Frontal cortex (tissue), 4 donors: ENCODE measurements at places on chromosomes 13 and 19. TPM values are rescaled to one million over a fixed set of nuclear protein-coding genes. Genes with fewer than 3 reads are reported as not detected.
A peak's percentile ranks its signal among the peaks of the same experiment; 100 is the strongest.

GIPR gene
- 0.41 TPM for total RNA-seq

ZNF675 gene
- total RNA-seq = 70.9 TPM

NRTN gene
- not detected for total RNA-seq

THSD1 gene
- total RNA-seq = 12.2 TPM

SHANK1 gene
- total RNA-seq = 18.3 TPM

RASIP1 gene
- 2.9 TPM for total RNA-seq

TEAD2 gene
- total RNA-seq = 5.3 TPM

IGSF23 gene
- total RNA-seq = not detected

MBD3L3 gene
- total RNA-seq = not detected

CGB5 gene
- total RNA-seq = not detected

S1PR5 gene
- total RNA-seq = 0.41 TPM

OR7C1 gene
- not detected for total RNA-seq

CD22 gene
- total RNA-seq = not detected

CASP14 gene
- total RNA-seq = not detected

DNA sequence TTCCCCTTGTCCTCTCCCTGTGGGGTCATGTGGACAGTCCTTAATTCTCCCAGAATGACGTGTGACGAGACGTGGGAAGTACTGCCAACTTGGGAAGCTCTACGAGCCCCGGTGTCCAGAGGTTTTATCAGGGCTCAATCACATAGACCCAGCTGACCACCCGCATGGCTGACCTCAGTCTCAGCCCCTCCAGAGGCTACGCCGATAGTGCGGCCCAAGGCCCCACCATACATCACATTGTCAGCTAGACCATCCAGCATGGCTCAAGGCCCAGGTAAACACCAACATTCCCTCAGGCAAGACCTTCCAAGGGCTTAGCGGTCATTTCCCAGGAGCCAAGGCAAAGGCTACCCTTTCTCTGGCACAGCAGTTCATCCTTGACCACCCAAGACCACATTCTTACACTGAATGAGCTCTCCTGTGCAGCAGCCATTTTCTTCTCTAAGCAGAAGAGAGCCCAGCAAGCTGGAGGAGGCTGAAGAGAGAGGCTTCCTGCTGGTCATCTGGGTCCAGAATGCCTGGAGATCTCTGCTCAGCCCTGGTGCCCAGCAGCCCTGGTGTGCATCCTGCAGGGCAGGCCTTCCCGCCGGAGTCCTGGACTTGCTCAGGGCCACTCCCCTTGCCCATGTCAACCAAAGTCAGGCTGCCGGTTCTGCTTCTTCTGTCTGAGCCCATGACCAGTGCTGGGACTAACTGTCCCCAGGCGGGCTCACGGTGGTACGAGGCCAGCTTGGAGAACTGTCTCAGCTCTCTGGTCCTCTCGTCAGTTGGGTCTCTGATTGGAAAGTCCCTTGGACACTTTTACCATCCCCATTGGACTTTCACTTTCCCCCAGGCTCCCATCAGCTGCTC, 7.9 kb upstream of the F10 start:
- DNase-seq = no peak

DNA sequence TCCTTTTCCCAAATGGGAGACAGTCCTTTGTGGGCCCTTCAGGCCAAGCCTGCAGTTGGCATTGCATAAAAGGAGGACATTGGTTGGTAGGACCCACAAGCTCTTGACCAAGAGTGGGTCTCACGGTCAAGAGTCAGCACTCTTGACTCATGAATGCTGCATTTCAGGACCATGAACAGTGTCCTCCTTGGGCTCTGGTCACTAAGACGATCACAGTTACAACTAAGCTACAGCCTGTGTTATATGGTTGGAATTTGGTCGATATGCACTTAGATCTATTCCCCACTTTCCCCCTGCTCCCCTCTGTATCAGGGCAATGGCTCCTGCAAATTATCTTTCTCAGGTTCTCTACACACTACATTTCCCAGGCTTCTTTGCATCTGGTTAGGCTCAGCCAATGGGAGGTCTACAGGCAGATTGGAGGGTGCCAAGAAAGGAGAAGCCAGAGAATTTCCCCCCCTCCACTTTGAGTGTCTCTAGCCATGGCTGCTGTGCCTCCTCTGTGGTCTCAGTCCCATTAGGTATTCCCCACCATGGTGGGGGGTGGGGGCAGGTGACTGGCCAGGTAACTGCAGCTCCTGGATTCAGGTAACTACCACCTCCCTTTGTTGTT, 3.1 kb upstream of the OLFM2 start:
- DNase-seq = no peak

GRCh38 chr19:34671972-34672371, 5.0 kb downstream of the SCGB2B2 start:
- no peak for DNase-seq

- DNase-seq = no peak
Measured at GRCh38 chr19:46181388-46181779, 33.3 kb downstream of the IGFL2 start.

GRCh38 chr19:1566392-1567115, 1.6 kb downstream of the MEX3D start:
- peak; percentile 93 for DNase-seq

- no peak for DNase-seq
Measured at GRCh38 chr13:46748300-46748699, 48.7 kb downstream of the ESD start.

DNA sequence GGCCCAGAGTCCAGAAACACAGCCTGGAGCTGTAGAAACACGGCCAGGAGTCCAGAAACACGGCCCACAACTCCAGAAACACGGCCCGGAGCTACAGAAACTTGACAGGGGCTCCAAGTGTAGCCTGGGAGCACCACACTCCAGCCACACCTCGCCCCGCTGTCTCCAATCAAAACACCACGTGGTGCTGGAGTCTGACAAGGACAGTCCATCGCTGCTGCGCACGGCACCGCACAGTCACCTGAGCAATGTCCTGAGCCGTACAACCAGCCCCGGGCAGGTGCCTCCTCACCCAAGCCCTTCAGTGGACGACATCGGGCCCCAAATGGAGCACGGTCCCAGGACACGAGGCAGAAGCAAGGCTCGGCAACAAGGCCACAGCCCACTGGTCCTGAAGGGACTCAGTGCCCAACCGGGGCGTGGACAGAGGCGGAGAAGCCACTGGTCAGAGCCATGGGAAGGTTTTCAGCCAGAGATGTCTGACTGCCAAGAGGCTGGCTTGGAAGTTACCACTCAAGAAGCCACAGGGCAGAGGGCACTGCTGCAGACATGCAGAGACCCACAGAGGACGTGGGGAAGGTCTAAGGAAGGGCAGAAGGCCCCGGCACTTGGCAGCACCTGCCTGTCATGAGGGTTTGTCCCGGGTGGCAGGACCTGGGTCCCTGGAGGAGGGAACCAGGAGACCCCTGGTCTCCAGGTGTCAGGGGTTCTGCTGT, 19.7 kb upstream of the PLPP2 start:
- no peak for DNase-seq

DNA sequence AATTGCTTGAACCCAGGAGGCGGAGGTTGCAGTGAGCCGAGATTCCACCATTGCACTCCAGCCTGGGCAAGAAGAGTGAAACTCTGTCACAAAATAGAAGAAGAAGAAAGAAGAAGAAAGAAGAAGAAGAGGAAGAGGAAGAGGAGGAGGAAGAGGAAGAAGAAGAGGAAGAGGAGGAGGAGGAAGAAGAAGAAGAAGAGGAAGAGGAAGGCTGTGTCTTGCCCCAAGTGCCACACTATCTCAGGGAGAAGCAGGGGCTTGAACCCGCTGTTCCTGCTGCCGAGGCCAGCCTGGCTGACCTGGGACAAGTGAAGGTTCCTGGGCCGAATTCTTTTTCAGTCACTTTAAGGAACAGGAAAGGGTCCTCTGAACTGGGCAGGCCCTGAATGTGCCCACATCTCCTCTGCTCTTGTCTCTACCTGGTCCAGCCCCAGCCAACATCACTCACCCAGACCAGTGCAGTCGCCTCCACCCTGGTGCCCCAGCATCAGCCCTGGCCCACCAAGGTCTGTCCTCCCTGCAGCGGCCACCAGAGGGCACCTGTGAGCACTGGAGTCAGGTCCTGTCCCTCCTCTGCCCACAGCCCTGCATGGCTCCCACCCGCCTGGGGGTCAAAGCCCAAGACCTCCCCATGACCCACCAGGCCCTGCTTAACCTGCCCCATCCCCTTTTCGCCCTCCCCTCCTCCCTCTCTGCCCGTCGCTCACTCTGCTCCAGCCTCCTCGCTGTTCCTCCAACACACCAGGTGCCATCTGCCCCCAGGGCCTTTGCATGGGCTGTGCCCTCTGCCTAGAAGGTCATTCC, 20.0 kb downstream of the TICAM1 start:
- DNase-seq = peak; percentile 67

GRCh38 chr13:50126263-50126992, 111.2 kb downstream of the KCNRG start:
- DNase-seq = no peak

DNA sequence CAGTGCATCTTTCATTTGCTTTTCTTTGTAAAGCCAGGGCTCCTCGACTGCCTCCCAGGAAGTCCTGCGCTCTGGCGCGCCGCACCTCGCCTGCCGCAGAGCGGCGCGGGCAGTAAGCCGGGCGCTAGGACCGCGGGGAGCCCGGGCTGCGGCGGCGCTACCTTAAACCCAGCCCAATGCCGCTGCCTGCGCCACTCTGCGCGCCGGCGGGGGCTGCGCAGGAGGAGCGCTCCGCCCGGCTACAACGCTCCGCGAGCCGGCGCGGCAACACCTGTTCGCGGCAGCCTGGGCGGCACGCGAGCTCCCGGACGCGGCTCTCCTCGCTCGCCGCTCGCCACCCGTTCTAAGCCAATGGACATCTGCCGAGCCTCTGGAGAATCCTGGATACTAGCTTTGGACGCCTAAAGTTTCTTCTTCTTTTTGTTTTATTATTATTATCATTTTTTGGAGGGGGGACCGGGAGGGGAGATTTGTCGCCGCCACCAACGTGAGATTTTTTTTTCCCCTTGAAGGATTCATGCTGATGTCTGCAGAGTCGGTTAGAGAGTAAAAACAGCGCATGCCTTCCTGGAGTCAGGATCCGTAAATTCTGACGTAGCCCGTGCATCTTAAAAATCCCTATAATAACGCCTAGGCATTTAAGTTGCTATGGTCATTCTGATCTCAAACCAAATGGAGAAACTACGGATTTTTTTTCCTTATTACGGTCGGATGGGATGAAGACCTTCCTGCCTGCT, at the start of gene FGF9:
TSS of gene FGF9 (plus strand) at position 191 of the 737 bp plus-strand sequence. CDS start 840 bp downstream, outside the sequence.
- peak; percentile 85 for DNase-seq

DNA sequence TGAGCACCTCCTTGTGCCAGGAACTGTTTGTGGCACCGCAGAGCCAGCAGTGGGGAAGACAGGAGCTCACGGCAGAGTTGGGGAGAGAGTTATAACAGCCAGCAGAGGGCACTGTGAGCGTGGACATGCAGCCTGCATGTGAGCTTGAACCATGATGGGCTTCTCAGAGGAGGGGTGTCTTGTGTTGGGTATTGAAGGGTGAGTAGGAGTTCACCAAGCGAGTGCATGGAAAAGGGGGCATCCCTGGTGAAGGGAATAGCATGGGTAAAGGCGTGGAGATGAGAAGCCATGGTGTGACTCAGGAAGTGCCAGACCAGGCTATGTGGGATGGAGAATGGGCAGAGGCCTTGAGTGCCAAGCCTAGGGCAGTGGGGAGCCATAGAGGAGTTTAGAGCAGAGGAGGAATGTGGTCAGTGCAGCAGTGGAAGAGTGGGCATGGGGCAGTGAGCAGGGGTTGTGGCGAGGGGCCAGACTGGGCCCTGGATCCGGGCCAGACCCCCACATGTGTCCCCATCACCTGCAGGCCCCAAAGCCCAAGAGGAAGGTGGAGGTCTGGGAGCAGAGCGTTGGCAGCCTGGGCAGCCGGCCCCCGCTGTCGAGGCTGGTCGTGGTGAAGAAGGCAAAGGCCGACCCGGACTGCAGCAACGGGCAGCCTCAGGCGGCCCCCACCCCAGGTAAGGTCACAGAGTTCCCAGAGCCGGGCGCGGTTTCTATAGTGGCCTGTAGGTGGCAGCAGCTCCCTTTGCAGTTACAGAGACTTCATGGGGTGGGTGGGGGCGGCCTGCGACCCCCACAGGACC, 11.8 kb upstream of the SHD start:
- DNase-seq = peak; percentile 66

GRCh38 chr19:55005684-55006488, 32.2 kb downstream of the GP6 start:
- peak; percentile 44 for DNase-seq

DNA sequence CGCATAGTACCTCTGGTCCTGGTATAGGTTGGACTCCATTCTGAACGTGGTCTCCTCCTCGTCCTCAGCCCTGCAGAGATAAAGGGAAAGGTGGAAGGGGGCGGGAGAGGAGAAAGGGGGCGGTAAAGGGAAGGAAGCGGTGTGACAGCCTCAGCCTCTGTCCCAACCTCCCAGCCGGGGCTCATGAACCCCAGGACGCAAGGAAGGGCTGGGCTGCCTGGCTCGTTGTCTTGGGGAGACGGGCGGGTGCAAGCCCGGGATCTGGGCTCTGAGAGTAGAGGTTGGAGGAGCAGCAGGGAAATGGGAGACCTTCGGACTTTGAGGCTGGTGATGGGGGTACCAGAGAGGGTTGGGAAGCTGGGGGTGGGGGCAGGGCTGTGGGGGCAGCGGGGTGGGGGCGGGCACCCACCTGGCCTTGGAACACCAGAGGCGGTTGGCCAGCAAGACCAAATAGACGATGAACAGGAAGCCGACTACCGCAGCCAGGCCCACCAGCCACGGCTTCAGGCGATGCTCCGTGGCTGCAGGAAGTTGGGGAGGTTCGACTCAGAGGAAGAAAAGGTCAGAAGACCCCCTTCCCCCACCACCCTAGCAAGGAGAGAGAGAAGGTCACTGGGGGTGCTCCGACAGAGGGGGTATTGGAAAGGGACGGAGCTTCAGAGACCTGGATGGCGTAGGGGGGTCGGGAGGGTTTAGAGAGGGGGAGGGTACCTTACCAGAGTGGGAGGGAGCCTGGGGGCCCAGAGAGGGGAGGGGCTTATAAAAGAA, 1.7 kb downstream of the SMIM24 start:
- DNase-seq = no peak

GRCh38 chr19:45958769-45959516, 14.7 kb downstream of the NOVA2 start:
- no peak for DNase-seq

GRCh38 chr19:5826531-5827341, 12.8 kb downstream of the FUT6 start:
- DNase-seq = no peak
